ENCODE measurements at places on chromosomes 7 and 10.

DNA sequence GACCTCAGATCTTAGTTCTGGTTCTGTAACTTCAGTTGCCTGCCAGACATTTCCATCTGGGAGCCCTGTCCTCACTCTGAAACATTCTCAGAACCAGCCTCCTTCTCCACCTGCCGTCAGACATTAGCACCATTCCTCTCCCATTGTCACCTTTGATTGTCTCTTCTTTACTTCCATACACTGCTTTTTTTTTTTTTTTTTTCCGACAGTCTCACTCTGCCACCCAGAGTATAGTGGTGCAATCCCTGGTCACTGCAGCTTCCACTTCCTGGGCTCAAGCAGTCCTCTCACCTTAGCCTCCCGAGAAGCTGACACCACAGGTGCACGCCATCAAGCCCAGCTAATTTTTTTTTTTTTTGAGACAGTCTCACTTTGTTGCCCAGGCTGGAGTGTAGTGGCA is 21.1 kb upstream of the HIPK2 start:
- DNase-seq: no peak

DNA sequence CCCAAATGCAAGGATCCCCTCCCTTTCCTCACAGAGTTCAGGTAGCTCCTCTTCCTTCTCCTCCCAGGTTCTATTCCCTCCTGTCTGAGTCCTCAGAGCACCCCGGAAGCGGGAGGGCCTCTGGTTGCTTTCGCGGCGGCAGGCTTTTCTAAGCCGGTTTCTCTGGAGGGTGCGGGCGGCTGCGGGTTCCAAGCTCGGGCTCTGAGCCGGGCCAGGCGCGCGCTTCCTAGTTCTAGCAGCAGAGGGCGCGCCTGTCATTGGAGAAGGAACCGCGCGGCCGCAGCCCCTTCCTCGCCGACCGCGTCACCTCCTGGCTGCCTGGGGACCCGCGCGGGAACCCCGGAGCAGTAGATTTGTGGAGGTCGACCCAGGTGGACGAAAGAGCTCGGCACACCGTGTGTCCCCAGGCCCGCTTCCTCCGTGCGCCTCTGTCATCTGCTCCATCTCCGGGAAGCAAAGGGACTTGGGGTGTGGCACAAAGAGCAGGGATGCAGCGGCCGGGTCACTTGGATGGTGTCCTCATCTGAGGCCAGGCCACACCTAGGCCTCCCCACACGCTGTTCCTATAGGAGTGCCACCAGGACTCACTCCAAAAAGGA is 389.0 kb upstream of the PODXL start:
- DNase-seq: no peak

DNA sequence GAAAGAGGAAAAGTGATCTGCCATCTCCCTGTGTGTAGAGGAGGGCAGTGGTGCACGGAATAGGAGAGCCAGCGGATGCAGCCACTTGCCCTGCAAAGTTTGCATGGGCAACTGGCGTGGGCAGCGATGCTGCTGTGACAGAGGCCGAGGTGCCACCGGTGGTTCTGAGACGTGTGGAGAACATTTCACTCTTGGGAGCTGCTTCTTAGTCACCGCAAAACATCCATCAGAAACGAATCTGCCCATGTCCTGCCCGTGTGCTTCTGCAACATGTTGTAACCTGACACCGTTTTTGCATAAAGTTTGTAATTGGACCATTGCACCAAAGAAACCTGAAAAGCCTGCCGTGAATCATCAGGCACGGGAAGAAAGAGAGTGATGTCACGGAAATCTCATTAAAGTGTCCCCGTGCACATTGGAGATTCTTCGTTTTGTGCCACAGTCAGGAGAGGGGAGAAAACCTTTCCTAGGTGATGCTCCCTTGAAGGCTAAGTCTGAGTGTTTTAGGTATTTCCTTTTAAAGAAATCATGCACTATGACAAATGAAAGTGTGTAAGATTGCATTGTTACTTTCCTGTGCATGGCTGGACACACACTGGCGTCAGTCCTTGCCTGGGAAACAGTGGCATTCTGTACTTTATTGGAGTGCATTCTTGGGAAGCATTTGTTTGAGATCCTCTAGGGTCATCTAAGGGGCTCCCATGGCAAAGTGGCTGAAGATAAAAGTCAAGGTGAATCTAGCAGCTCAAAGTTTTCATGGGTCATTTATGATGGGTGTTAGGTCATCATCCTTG is 302.6 kb downstream of the KLF6 start:
- DNase-seq: peak; percentile 74

DNA sequence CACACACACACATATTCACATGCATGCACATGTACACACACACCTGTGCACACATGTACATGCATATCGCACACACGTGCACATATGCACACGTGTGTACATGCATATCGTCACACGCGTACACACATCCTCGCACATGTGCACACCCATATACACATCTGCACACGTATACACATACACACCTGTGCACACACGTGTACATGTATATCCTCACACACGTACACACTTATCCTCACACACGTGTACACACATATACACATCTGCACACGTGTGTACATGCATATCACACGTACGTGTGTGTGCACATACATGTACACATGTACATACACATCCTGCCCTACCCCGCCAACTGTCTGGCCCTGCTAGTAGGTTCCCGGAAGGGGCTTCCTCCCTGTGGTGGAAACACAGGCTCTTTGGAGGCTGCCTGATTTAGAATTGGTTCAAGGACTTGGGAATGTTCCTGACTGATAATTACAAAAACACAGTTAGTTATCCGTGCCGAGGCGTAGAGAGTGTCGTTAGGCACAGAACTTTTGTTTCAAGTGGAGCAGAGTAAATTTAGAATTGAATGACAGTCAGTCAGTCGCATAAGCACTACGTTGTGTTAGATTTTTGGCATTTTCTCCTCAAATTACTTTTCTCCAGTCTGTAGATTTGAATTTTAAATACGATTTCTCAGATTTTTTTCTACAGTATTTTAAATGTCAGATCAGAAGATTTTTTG is 18.5 kb upstream of the PRKAR1B start:
- DNase-seq: no peak

DNA sequence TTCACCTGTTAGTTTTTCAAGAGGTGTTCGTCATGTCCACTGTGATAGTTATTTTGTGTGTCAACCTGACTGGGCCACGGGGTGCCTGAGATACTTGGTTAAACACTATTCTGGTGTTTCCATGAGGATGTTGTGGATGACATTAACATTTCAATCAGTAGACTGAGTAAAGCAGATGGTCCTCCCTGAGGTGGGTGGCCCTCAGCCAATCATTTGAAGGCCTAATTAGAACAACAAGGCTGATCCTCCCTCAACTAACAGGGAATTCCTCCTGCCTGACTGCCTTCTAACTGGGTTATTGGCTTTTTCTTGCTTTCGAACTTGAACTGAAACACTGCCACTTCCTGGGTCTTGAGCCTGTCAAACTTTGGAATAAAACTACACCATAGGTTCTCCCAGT is 75.8 kb downstream of the ENO4 start:
- no peak for DNase-seq

GRCh38 chr10:79979310-79979975 is 30.5 kb upstream of the SFTPD start:
- DNase-seq: no peak

DNA sequence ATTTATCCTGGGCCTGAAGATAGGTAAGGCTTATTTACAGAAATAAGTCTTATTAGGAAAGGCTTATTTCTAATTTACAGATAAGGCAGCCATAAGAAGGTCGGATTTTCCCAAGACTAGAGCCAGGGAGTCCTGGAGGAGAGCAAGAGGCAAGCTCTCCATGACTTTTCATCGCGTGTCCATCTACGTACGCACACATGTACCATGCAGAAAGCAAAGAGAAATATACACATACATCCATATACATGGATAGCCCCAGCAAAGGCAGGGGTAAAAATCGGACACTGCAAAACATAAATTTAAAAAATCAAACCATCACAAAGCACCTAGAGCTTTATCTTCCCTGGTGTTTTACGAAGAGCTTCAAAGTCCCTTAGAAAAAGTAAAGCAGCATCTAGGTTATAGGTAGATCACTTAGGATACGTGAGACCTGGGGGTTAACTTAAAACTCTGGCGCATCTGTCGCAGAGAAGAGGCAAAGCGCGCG is 25.8 kb upstream of the ZRANB1 start:
- no peak for DNase-seq

DNA sequence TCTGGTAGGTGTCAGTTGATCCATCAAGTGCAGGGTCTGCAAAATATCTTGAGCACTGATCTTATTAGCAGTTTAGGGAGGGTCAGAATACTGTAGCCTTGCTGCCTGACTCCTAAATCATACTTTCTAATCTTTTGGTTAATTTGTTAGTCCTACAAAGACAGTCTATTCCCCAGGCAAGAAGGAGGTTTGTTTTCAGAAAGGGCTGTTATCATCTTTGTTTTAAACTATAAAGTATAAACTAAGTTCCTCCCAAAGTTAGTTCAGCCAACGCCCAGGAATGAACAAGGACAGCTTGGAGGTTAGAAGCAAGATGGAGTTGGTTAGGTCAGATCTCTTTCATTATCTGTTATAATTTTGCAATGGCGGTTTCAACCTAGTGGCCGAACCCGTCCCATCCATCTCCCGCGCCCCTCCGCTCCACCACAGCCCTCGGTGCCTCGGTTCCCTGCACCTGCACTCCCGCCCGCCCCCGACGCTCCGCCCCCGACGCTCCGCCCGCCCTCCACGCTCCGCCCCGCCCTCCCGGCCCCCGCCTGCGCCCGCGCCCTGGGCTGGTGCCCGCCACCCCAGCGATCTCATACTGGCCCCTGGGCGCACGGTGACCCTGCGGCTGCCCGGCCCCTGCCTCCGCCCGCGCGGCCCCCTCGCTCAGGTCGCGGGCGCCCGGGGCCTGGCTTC is at the start of gene ADCK2:
TSS of gene ADCK2 (plus strand) at position 564 of the 681 bp plus-strand sequence. CDS start 386 bp downstream, outside the sequence.
- DNase-seq: no peak

DNA sequence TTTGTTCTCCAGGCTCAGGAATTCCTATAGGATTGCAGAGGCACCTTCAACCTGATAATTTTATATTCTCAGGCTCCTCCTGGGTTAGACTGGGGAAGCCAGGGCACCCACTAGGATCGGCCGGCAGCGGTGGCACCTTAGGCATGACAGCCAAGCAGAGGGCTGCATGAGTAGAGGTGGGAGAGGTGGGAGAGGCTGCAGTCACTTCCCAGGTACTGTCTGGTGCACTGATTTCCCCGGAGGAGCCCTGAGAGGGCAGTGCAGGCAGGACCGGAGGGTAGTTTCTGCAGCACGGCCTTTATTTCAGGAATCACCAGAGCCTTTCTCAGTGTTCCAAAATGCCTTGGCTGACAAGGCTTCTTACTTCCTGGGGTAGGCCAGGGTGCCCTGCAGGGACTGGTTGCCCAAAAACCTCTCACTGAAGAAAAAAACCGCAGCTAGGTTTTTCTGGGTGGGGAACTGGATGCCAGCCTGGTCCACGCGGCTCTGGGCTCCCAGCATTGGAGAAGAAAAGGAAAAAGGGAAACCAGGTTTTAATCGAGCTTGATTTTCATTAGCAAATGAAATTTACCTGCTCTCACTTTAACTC is 3.6 kb upstream of the HOXA13 start:
- DNase-seq: no peak

DNA sequence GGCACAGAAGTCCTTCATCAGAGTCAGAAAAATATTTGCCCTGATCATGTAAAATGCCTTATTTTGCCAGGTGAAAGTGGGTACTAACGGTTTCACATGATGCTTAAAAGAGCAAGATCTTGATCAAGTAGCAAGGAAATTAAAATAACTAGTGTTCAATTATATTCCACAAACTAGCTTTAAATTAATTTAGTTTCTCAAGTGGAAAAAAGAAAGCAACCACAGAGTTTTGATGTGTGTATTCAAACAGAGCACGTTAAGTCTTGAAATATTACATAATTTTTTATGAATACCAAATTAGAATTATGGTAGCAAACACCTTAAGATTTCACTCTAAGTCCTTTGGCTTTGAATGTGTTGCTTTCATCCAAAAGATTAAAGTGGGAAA is 47.3 kb downstream of the PIP4K2A start:
- no peak for DNase-seq

Data from non-pigmented ciliary epithelial cell (primary cell).